Left lung (tissue), 14 donors: ENCODE measurements at places on chromosomes 1 and 21. TPM values are rescaled to one million over a fixed set of nuclear protein-coding genes. Genes with fewer than 3 reads are reported as not detected.

GRCh38 chr1:72137656-72138055, 144.7 kb downstream of the NEGR1 start:
- H3K27ac ChIP-seq: no peak overlapping the region
- H3K4me3 ChIP-seq: no peak overlapping the region
- H3K4me1 ChIP-seq: no peaks in the 10 kb centered on the region
- H3K27me3 ChIP-seq: no peaks in the 10 kb centered on the region
- DNase-seq: no peak

DNA sequence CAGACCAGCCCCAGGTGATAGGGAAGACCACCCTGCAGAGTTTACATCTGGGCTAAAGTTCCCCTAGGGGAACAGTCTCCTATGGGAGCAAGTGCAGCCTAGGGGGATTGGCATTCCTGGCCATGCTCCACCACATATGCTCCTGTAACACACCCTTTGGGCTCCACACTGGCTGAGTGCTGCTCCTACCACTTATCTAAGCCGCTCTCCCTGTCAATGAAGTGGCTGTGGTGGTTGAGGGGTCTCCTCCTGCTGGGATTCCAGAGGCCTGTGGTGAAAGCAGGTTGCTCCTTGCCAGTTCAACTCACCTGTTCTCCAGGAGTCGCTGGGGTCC, 51.1 kb downstream of the COL24A1 start:
- H3K36me3 ChIP-seq: no peaks in the 10 kb centered on the region
- H3K4me3 ChIP-seq: no peak overlapping the region
- H3K4me1 ChIP-seq: no peaks in the 10 kb centered on the region
- no peak overlapping the region for H3K27ac ChIP-seq
- H3K27me3 ChIP-seq: no peaks in the 10 kb centered on the region
- DNase-seq: no peak

DNA sequence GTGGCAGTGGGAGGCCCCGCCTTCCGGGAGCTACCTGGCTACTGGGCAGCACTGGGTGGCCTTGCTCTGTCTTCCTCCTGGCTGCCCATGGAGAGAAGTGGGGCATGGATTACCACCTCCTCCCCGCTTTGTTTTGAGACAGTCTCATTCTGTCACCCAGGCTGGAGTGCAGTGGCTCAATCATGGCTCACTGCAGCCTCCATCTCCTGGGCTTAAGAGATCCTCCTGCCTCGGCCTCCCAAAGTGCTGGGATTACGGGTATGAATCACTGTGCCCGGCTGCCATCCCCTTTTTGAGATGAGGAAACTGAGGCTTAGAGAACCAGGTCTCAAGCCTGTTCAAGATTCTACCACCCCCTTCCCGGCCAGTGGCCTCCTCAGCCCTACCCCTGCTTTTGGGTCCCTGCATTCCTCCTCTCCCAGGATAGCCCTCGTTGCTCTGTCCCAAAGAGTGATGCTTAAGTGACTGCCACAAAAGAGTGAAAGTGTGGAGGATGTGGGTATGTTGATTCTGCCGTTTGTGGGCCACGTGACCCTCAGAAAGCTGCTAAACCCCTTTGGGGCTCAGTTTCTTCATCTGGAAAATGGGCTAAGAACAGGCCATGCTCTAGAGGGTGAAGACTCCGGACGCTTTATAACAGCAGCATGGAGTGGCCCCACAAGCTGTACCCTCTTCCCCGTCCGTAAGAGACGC, 7.8 kb downstream of the HES3 start:
- H3K4me3 ChIP-seq: no peak overlapping the region
- H3K27me3 ChIP-seq: peaks cover 26% of the 10 kb centered on the region
- DNase-seq: no peak
- H3K36me3 ChIP-seq: no peaks in the 10 kb centered on the region
- H3K27ac ChIP-seq: no peak overlapping the region

DNA sequence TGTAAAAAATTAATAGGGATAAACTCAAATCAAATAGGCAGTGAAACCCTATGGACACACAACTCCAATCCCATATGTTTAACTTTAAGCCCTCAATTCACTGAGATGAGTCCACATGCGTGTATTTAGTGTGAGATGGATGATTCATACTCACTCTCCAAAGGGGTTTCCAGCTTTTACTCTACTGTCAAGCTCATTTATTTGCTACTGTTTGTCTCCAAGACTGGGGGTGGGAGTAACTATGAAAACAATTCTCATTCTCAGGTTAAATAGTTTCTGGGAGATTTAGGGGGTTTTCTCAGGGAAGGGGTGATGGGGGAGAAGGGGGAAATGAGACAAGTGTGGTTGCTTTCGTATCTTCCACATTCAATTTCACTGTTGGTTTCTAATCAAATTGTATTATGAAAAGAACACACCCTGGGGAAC, 2.7 kb downstream of the RAB29 start:
- no peaks in the 10 kb centered on the region for H3K27me3 ChIP-seq
- no peaks in the 10 kb centered on the region for H3K36me3 ChIP-seq
- no peaks in the 10 kb centered on the region for H3K4me1 ChIP-seq
- no peak overlapping the region for H3K4me3 ChIP-seq
- no peak overlapping the region for H3K27ac ChIP-seq

DNA sequence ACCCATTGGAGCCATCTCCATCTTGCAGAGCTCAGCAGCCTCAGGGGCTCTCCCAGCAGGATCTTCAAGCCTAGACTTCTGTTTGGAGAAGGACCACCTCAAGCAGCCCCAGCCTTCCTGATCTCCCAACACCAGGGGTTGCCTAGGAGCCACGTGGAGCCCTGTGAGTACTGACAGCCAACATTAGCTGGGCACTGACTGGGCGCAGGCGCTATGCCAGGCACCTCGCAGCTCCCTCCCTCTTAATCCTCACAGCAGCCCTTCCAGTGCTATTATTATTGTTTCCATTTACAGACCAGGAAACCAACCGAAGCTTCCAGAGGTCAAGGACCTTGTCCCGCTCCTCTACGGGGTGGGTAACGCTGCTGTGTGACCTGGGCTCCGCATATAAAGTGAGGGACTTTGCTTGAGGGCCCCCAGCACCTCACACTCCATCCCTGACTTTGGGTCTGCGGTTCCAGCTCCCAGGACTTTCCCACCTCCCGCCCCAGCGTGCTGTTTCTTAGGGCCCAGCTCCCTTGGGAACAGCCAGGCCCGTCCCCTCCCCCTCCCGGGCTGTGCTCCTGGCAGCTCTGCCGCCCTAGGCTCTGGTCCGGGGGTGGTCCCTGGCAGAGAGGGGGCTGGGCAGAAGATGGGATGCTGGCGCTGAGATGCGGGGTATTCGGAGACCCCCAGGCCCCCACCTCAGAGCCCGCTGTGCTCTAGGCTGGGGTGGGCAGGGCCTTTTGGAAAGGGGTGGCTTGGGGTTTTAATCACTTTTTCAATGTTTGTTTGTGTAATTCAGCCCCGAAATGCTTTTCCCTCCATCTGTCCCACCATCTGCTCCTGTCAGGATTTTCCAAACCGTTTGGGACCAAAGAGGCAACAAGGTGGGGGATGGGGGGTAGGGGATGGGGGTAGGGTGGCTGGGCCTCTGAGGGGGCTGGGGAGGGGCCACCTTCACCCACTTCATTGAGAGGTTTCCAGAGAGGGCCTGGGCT, 4.1 kb upstream of the HPCA start:
- H3K4me3 ChIP-seq: no peak overlapping the region
- H3K27ac ChIP-seq: no peak overlapping the region
- no peak for DNase-seq

- H3K27me3 ChIP-seq: peaks cover 19% of the 10 kb centered on the region
- H3K27ac ChIP-seq: no peak overlapping the region
- no peak overlapping the region for H3K4me3 ChIP-seq
- no peaks in the 10 kb centered on the region for H3K4me1 ChIP-seq
Measured at GRCh38 chr1:17190010-17190995, 14.6 kb upstream of the PADI1 start.

Gene PROX1
- total RNA-seq: 15.3 TPM

Gene MIXL1
- total RNA-seq: not detected
